ENCODE measurements at places on chromosomes 16 and 17.

DNA sequence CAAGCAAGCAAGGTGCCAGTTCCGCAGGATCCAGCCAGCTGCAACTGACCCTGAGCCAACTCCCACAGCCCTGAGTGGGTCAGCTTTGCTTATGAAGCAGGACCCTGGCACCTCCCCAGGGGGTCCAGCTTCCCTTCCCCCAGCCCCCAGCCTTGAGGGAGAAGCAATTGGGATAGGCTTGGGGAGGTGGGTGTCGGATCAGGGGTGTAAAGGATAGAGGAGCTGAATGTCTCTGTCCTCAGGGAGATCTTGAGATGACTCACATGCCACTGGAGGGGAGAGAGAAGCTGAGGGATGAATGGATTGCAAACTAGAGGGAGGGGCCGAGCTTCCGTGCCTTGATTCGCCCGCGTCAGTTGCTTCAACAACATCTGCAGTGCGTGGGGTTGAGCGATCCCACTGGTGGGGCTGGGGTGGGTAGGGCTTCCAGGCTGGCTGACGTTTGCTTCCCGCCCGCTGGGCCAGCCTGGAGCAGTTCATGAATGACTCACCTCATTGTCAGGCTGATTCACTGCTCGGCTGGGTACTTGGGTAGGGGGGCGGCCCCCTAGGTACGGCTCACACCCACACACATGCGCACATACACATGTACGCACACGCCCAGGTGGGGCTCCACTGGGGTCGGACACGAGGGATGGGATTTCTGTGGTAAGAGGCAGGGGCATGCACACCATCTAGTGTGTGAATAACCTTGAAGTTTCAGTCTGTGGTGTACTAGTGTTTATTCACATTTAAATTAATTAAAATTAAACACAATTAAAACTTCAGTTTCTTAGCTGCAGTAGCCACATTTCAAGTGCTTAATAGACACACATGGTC, 3.6 kb upstream of the HROB start:
- peaks cover 29% of the 10 kb centered on the region for H3K4me1 ChIP-seq
- no peak overlapping the region for H3K27ac ChIP-seq

DNA sequence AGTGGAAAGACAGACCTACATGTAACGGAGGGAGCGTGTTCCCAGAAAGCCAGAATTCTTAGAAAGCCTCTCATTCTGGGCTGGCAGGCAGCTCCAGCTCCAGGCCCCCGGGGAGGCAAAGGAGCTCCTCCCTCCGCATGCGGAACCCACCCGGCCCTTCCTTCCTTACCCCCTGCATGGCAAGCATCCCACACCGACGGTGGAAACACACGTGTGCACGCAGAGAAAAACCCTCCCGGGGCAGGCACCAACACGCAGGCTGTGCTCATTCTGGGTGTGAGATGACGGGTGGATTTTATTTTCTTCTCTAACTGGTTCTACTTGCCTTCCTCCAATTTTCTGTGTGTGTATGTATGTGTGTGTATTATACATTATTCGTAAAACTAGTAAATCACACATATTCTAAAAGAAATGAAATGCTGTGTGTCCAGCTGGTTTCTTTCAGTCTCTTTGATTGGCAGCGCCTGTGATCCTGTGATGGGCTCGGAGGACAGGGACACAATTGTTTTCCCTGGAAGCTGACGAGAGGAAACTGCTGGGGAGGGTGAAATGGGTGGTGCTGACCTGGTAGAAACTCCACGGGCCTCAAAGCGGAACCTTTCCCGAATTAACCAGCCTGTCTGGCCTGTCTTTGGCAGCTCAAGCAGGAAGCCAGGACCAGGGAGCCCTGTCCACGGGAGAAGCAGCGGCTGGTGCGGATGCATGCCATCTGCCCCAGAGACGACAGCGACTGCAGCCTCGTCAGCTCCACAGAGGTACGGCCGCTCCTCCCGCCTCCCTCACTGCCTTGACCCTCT, 22.2 kb downstream of the CARD14 start:
- DNase-seq, result no peak
- H3K27ac ChIP-seq, result no peak overlapping the region
- no peaks in the 10 kb centered on the region for H3K36me3 ChIP-seq

GRCh38 chr16:73605309-73605708, 557.4 kb upstream of the ZFHX3 start:
- no peaks in the 10 kb centered on the region for H3K36me3 ChIP-seq
- peaks cover 25% of the 10 kb centered on the region for H3K4me1 ChIP-seq
- H3K27ac ChIP-seq, result peak overlapping the region; percentile 73
- no peaks in the 10 kb centered on the region for H3K27me3 ChIP-seq

DNA sequence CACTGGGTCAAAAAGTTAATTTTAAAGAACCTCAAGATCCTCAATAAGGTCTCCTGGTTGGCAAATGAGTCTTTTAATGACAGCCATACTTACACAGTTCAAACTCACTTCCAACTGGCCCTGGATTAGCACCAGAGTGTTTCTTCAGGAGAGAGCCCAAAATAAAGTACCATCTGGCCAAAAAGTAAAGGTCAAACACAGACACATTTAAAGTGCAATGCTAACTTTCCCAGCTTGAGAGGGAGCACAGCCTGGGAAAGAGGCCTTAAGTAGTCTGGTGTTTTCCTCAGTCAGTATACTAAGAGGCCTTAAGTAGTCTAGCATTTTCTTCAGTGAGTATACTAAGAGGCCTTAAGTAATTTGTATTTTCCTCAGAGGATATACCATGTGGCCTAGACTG, 46.6 kb upstream of the ERN1 start:
- no peak overlapping the region for H3K27ac ChIP-seq
- no peaks in the 10 kb centered on the region for H3K27me3 ChIP-seq
- H3K4me3 ChIP-seq, result no peak overlapping the region
- H3K36me3 ChIP-seq, result peaks cover 24% of the 10 kb centered on the region
- no peak for DNase-seq
- H3K4me1 ChIP-seq, result peaks cover 28% of the 10 kb centered on the region

DNA sequence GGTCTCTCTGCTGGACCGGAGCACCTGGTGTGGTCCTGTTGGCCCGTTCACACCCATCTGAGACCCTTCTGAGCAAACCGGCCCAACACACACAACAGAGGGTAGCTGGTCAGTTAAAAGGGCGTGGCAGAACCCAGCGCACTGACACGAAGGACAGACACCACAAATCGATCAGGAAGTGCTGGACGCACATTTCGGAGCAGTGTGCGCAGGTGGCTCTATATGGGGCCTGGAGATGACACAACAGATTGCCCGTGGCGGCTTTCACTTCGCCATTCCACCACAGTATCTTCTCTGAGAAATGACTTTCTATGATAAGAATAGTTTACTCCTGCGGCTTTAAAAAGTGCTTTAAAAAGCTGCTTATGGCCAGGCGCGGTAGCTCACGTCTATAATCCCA, 12.5 kb downstream of the CCDC57 start:
- DNase-seq, result no peak
- H3K27me3 ChIP-seq, result peaks cover 4% of the 10 kb centered on the region
- H3K4me3 ChIP-seq, result no peak overlapping the region
- H3K4me1 ChIP-seq, result peaks cover 11% of the 10 kb centered on the region

- no peaks in the 10 kb centered on the region for H3K4me1 ChIP-seq
- H3K27me3 ChIP-seq, result peaks cover 42% of the 10 kb centered on the region
- DNase-seq, result no peak
- H3K4me3 ChIP-seq, result no peak within 1 kb of the TSS
Measured at GRCh38 chr16:21150375-21151001, at the start of gene DNAH3. Gene DNAH3 (minus strand): TSS chr16:21150846. CDS start chr16:21150319, 527 bp downstream.

DNA sequence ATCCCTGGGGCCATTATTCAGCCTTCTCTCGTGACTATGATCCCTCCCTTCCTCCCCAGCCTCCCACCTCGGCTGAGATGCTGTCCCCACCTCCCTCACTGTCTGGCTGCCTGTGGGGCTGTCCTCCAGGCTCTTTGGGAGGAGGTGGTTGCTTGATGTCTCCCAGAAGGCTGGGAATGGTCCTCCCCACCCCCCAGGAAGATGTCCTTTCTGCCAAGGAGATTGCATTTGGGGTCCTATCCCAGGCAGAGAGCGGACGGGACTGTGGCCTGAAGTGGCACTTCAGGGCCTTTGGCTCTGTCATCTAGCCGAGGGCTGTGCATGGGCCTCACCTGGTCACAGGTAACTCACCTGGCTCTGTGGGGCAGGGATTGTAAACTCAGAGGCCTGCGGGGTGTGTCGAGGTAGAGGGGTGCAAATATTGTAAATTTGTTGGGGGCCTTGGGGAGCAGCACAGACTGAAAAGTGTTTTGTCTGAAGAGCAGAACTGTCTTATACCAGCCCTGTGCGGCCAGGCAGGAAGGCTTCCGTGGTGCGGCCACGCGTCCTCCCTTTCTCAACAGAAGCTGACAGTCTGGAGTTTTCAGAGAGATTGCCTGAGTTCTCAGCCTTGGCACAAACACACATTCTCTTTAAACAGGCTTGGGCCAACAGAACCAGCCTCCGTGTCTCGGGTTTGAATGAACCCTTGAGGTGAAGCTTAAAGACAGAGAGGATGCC, 177.9 kb downstream of the SEC14L1 start:
- peaks cover 61% of the 10 kb centered on the region for H3K4me1 ChIP-seq
- no peak for DNase-seq
- no peaks in the 10 kb centered on the region for H3K36me3 ChIP-seq

DNA sequence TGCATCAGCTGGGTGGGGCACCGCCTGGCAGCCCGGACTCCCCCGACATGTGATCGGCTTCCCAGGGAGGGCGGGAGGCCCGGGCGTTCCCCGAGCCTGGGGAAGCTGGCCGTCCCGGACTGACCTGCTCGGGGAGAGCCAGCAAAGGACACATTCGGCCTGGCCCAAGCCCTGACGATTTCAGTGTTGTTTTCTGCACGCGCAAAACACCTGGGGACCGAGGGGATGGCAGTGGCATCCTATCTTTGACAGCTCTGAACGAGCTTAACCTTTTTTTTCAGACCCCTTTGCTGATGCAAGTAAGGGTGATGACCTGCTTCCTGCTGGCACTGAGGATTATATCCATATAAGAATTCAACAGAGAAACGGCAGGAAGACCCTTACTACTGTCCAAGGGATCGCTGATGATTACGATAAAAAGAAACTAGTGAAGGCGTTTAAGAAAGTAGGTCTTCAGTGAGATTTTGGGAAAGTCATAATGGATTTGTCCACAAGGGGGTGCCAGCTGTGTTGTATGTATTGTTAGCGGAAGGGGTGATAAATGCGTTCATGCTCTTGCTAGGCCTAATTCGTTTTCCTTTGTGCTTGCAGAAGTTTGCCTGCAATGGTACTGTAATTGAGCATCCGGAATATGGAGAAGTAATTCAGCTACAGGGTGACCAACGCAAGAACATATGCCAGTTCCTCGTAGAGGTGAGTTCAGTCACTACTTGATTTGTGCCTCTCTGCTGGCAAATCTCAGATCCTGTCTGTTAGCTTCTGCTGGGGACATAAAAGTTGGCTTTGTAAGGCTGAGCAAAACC, 1.0 kb downstream of the EIF1 start:
- H3K36me3 ChIP-seq, result peaks cover 41% of the 10 kb centered on the region
- peak; percentile 53 for DNase-seq
- H3K4me1 ChIP-seq, result peaks cover 19% of the 10 kb centered on the region
- peak overlapping the region; percentile 100 for H3K27ac ChIP-seq
- peak overlapping the region; percentile 97 for H3K4me3 ChIP-seq

- peaks cover 27% of the 10 kb centered on the region for H3K4me1 ChIP-seq
- peaks cover 61% of the 10 kb centered on the region for H3K36me3 ChIP-seq
- no peak for DNase-seq
Measured at GRCh38 chr17:19278729-19279128, 41.6 kb downstream of the EPN2 start.

DNA sequence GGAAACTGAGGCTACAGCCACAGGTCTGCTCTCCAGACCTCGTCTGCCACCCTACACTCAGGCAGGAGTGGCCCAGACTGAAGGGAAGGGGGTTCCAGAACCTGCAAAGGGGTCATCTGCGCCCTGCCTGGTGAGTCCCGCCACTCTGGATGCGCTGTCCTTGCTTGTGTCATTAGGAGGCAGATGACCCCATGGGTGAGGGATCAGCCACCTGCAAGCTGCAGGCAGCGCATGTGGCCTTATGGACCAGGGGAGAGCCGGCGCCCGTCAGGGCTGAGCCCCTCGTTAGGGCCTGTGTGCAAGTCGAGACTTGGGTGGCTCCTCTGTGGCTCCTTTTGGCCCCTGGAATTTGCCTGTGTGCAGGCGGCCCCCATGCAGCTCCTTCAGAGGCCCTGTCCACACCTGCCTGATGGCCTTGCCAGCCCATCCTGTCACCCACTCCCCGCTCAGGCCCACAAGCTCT, 5.7 kb downstream of the ZFPM1 start:
- no peak overlapping the region for H3K4me3 ChIP-seq
- no peak overlapping the region for H3K27ac ChIP-seq
- H3K27me3 ChIP-seq, result peaks cover 31% of the 10 kb centered on the region
- H3K36me3 ChIP-seq, result no peaks in the 10 kb centered on the region
- H3K4me1 ChIP-seq, result peaks cover 20% of the 10 kb centered on the region

GRCh38 chr17:10875430-10875851, 37.6 kb upstream of the PIRT start:
- no peak overlapping the region for H3K4me3 ChIP-seq
- H3K27ac ChIP-seq, result no peak overlapping the region
- H3K4me1 ChIP-seq, result no peaks in the 10 kb centered on the region
- peaks cover 30% of the 10 kb centered on the region for H3K27me3 ChIP-seq

Measured in nephron progenitor cell (in vitro differentiated cells).